ENCODE measurements at places on chromosomes 3 and 15.

DNA sequence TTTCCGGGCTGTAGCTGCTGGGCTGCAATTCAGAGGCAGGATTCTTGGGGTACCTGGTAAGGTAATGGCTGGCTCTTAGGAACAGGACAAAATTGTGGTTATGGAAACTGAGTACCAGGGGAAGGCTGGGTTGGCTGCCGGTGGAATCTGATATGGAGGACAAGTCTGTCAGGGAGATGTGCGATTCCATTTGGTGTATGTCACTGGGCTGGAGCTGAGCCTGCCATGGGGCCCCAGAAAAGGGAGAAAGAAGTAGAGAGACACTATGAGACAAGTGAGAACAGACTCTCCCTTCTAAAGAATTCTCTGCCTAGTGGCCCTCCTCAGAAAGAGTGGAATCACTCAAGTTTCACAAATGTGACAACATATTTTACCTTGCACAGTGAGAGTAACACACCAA is 368.2 kb upstream of the ROPN1 start:
- no peak for DNase-seq

DNA sequence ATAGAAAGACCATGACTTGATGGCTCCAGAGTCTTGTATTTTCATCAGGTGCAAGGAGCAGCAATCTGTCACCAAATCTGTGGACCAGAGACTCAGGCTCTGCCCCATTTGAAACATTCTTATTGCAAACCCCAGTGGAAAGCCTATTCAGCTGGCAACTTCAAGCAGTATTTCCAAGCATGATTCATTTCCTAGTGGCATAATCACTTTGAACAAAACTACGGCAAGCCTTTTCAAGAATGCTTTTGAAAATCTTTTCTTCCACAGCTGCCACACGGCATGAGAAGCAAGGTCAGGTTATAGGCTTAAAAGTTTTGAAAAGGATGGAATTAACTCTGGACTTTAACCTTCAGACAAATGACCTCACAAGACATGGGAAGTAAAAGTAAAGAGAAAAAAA is 122.0 kb upstream of the BFSP2 start:
- no peak for DNase-seq

GRCh38 chr3:126706631-126707030 is 2.6 kb downstream of the CHCHD6 start:
- DNase-seq: no peak

DNA sequence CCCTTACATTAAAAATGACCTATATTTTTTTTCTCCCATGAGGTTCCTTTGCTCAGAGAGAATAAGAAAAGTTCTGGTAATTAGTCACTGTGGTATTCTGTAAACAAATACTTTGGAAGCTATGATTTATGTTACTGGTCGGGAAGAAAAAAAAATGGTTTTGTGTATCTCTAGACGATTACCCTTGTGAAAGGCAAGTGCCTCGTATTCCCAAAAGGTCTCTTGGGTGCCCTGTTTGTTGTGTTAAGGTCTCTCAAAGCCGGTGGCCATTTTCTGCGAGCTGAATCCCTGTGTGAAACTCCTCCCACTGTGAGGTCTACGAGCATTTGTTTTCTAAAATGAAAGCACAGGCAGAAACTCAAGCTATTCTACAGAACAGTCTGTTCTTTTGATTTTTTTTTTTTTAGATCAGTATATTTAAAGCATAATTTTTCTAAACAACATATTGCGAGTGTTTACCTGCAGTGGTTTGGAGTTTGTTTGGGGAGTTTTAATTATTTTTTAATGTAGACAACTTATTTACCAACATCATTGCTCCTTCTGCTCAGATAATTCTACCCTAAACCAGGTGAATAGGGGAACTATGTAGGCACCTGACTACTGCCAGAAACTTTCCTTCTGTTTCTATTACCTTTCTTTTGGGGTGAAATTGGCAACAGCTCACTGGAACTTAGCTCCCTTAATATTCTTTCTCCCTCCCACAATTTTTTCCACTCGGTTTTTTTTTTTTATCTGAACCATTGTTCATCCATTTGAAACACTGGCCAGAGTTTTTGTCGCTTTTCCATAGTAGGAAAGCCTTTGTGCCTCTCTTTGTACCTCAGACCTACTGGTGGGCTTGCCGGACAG is 44.0 kb downstream of the ZBTB38 start:
- no peak for DNase-seq

DNA sequence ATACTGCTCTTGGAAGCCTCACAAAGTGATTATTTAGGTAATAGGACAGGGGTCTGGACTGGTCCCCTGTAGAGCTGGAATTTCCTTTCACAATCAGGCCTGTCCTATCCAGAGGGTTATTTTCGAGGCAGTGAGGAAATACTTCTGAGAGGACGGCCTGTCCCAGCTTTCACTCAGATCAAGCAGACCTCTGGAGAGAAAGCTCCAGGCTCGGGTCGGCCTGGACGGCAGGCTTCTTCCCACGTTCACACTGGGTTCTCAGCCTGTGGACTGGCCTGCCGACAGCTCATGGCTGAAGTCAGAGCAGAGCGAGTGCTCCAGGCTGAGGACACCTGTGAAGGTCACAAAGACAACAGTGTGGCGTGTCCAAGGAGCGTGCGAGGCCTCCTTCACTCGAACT is 405.3 kb downstream of the VPS13C start:
- no peak for DNase-seq

GRCh38 chr3:49840388-49840787 is 16.0 kb downstream of the TRAIP start:
- no peak for DNase-seq

- no peak for DNase-seq
These were observed 31.1 kb downstream of the FAH start for GRCh38 chr15:80183886-80184285.
